ENCODE measurements at places on chromosomes 7 and 10.

DNA sequence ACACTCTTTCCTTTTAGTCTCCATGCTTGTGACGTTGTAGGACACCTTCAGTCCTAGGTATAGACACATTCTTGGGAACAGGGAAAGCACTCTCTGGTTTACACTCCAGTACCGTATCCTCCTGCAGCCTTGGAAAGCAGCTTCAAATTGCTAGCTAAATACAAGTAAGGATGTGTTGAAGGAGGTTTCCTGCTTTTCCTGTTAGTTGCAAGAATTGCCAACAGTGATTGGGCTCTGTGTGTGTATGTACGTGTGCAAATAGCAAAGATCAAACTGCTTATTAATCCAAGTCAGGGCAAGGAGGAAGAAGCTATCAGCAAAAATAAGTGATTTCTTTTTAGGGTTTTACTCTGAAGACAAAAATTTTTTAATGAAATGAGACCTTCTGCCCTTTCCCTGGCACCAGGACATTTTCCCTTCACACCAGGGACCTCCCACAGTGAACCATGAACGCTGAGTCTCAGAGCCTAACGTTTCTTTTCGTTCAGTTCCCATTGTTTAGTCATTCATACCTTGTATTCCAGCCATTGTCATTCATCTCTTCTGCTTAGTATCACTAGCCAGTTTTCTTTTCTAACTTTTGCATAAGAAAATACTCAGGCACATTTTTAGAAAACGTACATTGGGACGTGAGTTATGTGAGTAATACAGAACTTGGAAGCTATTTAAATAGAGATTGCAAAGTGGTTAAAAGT lies 36.9 kb upstream of the AUTS2 start:
- DNase-seq: no peak

DNA sequence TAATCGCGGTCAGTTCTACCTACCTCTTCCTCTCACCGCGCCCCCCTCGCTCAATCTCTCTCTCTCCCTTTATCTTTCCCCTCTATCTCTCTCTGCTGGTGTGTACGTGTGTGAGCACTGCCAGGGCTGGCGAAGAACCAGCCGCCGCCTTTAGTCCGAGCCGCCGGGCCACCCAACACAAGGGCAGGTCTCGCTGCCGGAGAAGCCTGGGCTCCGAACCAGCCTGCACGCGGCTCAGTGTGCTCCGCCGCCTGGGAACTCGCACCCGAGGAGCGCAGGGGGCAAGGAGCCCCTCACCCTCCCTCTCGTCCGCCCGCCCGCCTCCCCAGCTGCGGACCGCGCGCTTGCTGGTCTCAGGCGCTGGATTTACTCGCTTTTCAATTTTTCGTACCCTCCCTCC lies 1.7 kb downstream of the NXPH1 start:
- no peak for DNase-seq

DNA sequence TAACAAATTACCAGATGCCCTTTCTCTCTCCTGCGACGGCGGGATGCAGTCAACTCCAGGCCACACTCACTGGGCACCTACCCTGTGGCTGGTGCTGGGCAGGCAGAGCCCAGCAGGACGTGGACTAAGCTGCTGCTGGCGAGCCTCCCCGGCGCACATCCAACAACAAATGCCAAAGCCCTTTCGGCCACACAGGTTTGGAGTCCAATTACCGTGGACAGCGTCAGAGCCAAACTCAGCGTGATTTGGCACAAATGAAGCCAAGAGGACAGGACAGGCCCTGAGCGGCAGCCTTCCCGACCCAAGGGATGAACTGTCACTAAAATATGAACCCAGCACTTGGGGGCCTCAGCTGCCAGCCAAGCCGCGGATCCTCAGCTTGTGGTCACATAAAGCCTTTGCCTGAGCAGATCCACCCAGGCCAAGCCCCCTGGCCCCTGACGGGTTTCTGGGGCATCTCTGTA lies 28.4 kb downstream of the DAGLB start:
- DNase-seq: no peak

DNA sequence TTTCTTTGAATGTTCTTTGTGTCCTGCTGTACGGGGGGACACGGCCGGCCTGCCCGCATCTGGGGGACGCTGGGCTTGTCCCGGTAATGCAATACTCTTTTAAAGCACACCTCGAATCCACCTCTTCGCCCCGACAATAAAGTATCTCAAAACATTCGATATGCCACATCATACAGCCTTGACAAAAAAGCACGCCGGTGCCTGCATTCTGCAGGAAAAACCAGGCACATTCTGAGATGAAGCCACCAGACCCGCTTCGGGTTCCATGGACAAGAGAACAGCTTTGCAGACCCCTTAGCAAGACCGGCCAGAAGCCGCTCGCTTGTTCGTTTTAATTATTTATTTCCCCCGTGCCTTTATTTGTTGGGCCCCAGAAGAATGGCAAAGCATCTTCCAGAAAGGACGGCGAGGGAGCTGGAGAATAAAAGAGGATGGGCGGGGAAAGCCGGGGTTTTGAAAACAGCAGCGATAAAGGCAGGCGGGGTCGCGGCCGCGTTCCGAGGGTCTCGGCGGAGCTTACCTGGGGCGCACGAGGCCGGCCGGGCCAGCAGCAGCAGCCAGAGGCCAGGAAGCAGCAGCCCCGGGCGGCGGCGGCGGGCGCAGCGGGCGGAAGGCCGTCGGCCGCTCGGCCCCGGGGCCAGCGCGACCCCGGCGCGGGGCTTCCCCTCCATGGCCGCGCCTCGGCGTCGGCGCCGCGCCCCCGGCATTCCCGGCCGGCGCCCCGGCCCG lies 462 bp downstream of the KIAA1549 start:
- no peak for DNase-seq

- no peak for DNase-seq
Observed at GRCh38 chr7:24434972-24435371, 138.3 kb upstream of the PALS2 start.

DNA sequence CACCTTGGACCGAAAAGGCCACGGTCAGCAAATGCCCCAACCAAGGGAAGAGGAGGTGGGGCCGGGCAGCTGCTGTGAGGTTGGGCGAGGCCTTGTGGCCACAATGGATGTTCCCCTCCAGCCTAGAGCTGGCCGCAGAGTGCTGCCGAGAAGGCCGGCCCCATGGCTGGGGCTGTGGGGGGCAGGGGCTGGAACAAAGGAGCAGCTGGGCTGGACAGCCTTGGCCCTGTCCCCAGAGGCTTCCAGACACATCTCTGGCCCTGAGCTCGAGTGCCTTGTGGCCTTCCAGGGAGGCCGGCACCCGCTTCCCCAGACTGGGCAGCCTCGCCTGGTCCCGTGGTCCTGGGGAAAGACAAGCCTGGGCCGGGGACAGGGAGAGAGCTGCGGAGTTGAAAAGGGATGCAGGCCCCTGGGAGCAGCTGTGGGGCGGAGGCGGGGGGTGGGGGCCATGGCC lies 88.0 kb downstream of the PDGFA start:
- no peak for DNase-seq

DNA sequence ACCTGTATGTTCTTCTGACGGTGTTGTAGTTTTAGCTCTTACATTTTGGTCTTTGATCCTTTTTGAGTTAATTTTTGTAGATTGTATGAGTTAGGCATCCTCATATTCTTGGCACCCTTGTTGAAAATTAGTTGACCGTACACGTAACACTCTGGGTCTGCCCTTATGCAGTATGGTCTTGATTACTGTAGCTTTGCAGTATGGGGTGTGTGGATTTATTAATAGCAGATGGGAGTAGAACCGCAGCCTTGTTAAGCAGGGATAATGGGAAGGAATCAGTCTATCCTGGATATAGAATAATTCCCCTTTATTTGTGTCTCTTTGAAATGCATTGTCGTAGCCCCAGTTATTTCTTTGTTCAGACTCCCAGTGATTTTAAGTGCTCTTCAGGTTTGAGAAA lies 95.5 kb downstream of the UBE3C start:
- DNase-seq: no peak

DNA sequence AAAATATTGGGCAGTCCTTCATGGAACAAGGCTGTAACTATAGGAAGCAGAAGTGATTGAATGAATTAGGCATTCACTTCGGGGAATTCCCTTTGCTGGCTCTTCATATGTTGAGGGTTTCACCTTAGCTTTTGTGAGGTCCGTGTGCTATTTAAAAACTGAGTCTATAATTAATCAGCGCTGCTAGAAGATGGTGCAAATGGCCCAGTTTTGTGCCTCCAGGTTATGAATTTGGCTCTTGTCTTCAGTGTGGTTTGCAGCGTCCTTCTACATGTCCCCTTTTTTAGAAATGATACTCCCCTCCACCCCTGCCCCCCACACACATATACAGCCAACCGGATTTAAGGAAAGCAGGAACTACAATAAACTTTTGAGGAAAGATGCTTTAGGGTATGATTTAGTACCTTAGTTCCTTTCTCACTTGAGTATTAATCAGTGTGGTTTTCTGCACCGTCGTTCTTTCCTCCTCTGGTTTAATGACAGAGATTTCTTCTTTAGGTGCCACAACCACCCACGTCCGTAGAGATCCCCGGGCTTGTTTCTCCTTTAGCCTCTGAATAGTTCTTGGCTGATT lies 110.6 kb upstream of the SAMD8 start:
- DNase-seq: no peak

- no peak for DNase-seq
Observed at GRCh38 chr7:94561841-94562514, 52.4 kb downstream of the CASD1 start.

- no peak for DNase-seq
Observed at GRCh38 chr7:95509199-95509598, 23.5 kb downstream of the ASB4 start.

GRCh38 chr10:73953665-73954064 lies 42.7 kb downstream of the PLAU start:
- no peak for DNase-seq

DNA sequence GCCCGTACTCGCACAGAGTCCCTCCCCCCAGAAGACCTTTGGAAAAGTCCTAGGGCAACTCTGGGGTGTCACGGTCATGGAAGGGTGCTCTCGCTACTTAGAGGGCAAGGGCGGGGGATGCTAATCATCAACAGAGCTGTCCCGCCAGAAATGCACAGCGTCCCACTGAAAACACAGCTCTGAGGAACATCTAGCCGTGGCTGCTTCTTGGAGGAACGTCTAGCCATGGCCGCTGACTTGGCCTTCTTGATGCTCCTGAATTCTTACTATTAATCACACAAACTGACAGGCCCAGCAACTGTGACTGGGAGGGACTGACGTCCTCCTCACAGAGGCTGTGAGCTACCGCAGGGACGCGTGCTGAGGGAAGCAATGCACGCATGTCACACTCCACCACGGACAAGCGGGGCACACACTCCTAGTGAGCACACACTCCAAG lies 1.7 kb downstream of the TUBGCP2 start:
- no peak for DNase-seq

GRCh38 chr10:69459101-69459790 lies 8.0 kb downstream of the TSPAN15 start:
- no peak for DNase-seq

- no peak for DNase-seq
Observed at GRCh38 chr7:91420606-91421005, 156.4 kb downstream of the FZD1 start.

GRCh38 chr10:68365611-68366010 lies 32.9 kb upstream of the PBLD start:
- DNase-seq: no peak

DNA sequence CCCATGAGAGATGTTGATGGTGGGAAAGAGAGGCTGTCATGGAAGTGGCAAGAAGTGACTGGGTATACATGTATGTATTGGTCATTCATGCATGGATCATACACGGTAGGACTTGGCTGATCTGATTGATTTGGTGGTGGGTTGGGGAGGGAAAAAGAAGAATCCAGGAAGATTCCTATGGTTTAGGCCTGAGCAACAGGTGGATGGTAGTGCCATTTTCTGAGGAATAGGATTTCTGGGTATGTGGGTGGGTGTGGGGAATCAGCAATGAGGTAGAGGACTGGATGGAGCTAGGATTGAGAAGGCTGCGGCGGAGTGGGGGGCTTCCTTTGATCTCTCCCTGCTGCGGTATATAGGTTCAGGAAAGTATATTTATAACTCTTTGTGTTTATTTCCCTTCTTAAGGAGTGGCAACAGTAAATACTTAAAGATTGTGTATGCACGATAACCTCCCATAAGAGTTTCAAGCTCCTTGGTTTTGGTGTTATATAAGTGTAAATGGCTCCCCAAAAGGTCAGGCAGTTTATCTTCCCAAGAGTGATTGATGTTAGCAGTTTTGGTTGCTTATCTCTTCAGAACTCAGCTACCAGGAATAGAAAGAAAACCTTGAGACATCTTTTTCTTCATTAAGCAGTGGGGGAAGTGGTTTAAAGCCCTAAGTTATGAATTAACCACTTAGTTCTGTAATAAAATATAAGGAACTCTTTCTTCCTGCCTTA lies 100.1 kb downstream of the LSMEM1 start:
- DNase-seq: no peak
